ENCODE measurements at places on chromosomes 3 and 15.

DNA sequence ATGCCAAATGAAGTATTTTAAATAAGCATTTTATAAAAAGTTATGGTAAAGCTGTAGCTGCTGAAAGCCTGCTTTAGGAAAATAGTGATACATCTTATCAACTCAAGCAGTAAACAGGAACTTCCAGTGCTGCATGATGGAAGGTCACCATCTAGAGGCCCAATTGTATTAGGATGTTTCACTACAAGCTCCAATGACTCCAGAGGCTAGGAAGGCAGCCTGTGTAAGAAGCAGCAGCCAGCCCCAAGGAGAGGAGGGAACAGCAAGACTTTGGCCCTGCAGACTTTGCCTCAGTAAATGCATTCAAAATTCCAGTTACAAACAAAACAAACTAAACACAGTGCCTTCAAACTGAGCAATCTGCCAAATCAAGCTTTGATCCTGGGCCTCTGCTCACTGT lies 32.1 kb downstream of the ILDR1 start:
- no peak for DNase-seq

- peak; percentile 36 for DNase-seq
These were observed at the start of gene P2RY1 for GRCh38 chr3:152834776-152835600. Gene P2RY1, plus strand, starts transcription at chr3:152835131. Its CDS starts 652 bp downstream, at chr3:152835783.

GRCh38 chr3:193614430-193614829 lies 21.4 kb downstream of the OPA1 start:
- no peak for DNase-seq

DNA sequence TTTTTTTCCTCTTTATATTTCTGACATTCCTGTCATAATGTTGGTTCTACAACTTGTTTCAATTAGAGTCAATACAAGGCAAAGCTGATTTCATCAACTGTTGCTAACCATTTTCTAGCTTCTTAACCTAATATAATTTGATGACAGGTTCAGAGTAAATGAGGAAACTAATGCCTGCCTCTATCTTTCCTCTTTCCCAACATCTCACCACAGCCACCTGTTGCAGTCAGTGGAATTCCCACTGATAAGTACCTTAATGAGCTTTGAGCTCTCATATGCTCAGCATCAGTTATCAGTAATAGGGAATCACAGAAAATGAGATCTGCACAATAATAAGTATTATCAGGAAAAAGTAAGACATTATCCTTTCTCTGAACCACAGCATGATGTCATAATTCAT lies 241.9 kb downstream of the MEIS2 start:
- no peak for DNase-seq

DNA sequence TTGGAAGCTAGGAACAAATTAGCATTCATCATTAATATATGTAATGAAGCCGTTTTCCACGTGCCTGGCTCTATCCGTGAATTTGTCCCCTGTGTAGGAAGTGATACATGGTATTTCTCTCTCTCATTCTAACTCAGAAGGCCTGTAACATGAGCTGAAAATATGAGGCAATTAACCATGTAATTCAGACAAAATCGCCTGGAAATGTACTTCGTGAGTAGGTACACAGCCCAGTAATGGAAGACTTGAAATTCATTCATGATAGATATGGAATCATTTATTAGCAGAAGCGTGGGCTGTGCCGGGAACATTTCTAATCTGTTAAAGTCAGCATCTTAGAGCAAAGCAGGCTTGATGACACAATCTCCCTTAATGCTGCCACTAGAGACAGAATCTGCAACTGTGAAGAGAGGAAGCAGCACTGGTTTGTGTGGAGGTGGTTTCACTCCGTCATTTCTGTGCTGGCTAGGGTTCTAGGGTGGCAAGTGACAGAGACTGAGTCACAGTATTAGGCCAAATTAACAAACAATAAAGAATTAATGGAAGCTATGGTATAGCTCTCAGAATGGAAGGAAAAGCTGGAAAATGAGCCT lies 225.0 kb upstream of the PROK2 start:
- peak; percentile 10 for DNase-seq

GRCh38 chr3:147538034-147538433 lies 128.9 kb downstream of the ZIC1 start:
- no peak for DNase-seq

GRCh38 chr3:120407508-120408287 lies 43.1 kb downstream of the FSTL1 start:
- no peak for DNase-seq

DNA sequence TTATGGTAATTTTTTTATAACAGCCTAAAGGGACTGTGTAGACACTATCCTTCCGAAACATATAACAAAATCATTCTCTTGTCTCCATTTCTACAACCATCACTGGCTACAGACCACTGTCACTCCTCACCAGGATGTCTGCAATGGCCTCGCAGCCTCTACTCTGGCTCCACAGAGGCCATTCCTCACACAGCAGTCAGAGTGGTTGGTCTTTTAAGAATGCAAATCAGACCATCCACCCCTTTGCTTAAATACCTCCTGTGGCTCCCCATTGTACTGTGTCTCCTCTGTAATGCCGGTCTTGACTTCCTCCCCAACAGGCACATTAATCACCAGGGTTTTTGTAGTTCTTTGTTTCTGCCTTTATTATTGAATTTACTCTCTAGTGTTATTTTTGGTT lies 344.8 kb downstream of the ERC2 start:
- DNase-seq, result no peak

GRCh38 chr15:78088773-78089080 lies 3.6 kb upstream of the SH2D7 start:
- DNase-seq, result no peak

DNA sequence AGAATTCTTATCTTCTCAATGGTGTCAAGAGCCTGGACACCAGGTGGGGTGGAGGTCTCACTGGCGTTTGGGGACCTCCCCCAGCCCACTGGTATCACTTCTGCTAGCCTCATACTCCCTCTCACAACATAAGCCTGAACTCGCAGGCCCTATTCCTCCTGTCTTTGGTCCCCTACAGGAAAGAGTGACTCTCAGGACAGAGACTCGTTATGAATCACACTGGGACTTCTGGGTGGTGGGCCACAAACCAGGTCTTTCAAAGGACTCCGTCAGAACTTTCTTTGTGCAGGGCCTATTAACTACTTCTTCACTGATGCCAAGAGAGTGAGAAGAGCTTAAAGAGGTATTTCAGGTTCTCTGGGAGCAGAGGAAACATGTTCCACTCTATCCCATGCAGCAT lies 100.4 kb downstream of the WDR76 start:
- DNase-seq, result no peak

DNA sequence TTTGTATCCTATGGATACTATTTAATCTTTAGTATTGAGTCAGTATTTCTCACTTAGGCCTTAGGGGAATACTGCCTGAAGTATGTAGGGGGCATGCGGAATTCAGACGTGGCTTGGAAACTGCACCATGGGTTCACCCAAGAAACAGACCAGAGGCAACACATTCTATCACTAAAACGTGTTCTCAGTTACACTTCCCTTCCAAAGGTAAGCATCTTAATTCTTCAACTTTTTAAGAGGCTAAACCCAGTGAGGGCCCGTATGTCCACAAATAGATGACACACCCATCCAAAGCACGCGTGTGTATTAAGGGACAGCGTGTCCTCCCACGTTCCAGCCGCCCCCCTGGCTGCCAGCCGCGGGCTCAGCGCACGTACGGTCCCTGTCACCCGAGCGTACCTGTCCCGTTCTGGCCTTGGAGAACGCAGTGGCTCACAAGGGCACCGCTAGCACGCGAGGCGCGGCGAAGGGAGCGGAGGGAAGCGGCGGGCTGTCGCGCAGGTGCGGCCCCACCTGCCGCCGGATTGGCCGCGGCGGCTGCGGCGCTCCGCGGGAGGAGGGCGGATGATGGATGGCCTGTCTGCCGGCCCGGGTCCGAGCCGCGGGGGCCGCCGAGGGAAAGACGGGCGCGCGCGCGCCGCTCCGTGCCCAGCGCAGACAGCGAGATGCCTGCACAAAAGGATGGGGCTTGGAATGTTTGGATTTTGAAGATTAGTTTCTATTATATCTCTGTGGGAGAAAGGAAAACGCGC lies 1003.9 kb upstream of the NR2F2 start:
- no peak for DNase-seq

- no peak for DNase-seq
These were observed 56.2 kb downstream of the CEMIP start for GRCh38 chr15:80835336-80835735.

DNA sequence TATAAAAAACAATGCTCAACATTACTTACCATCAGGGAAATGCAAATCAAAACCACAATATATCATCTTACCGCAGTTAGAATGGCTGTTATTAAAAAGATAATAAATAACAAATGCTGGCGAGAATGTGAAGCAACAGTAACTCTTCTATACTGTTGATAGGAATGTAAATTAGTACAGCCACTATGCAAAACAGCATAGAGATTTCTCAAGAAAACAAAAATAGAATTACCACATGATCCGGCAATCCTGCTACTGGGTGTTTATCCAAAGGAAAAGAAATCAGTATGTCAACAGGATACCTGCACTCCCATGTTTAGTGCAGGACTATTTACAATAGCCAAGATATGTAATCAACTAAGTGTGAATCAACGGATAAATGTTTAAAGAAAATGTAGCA lies 48.1 kb downstream of the ADAM10 start:
- no peak for DNase-seq

DNA sequence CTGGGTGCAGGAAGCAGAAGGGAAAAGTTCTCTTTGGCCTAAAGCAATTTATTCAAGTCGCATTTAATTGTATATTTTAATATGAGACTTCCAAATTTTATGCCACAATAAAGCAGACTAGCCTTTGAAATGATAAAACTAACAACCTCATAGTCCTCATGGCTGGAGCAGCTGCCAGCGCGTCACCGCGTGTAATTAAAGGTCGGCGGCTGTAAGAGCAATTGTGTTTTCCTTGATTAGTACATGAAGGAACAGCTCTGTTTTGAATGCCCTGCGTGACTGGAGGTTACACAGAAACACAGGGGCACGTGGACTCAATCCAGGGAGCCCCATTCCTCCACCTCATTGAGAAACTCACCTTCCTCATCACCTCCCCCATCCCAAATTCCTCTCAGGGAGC lies 10.1 kb upstream of the LRRC15 start:
- no peak for DNase-seq

All from ELR (cell line).